ENCODE measurements at places on chromosomes 7 and 10. TPM values are rescaled to one million over a fixed set of nuclear protein-coding genes. Genes with fewer than 3 reads are reported as not detected.
A peak's percentile ranks its signal among the peaks of the same experiment; 100 is the strongest.

Gene PNLIPRP2
- polyA plus RNA-seq, result not detected

Gene ANXA8
- polyA plus RNA-seq, result 0.20 TPM

Gene MYL10
- polyA plus RNA-seq, result not detected

- DNase-seq, result peak; percentile 37
These were observed 12.6 kb upstream of the SH2B2 start for GRCh38 chr7:102273749-102274712.

GRCh38 chr7:30968294-30968693 lies 4.5 kb downstream of the GHRHR start:
- no peak for DNase-seq

GRCh38 chr10:130745251-130745650 lies 566.3 kb downstream of the TCERG1L start:
- no peak for DNase-seq

DNA sequence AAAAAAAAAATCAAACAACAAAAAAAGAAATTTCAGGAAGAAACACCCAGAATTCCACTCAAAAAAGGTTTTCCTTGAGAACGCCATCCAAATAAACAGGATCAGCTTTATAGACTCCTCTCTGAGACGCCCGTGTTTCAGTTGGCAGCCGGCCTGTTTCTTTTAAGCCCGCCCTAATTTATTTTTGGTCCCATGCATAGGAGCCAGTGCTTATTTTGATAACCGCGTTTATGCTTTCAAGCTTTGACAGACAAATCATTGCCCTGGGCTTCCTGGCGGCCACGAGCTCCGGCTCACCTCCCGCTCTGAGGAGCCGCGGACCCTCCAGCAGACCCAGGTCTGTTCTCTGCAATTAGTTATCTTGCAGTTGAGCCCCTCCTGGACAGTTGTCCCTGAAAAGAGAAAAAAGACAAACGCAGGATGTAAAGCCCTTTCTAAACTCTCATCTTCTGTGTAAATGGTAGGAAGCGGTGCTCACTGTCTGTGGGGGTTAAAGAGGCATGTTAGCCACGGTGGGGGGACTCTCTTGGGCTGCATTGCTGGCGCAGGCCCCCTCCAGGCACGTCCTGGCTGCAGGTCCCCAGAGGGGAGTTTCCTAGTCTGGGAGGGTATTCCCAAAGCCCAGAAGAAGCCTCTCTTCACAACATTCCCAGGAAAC lies 22.2 kb upstream of the UNCX start:
- no peak for DNase-seq

GRCh38 chr7:151179287-151179860 lies 7.7 kb downstream of the ASB10 start:
- DNase-seq, result no peak

- DNase-seq, result no peak
These were observed 175.7 kb upstream of the INHBA start for GRCh38 chr7:41878309-41879295.

DNA sequence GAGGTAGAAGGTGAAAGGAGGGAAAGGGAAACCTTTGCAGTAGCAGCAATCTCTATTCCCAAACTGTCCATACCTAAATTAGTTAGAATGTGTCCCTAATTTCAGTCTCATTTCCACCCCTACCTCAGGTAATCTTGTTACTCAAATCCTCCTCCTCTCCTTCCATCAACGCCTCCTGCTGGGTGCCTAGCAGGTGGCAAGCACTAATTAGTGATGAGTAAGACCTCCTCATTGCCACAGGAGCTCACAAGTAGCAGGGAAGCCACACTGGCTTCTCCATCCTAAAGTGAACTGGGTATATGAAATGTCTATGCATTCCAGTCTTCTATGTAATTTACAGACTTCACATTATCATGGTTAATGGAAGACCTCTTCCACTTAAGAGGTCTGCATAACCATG lies 25.7 kb upstream of the FAM133B start:
- DNase-seq, result no peak

DNA sequence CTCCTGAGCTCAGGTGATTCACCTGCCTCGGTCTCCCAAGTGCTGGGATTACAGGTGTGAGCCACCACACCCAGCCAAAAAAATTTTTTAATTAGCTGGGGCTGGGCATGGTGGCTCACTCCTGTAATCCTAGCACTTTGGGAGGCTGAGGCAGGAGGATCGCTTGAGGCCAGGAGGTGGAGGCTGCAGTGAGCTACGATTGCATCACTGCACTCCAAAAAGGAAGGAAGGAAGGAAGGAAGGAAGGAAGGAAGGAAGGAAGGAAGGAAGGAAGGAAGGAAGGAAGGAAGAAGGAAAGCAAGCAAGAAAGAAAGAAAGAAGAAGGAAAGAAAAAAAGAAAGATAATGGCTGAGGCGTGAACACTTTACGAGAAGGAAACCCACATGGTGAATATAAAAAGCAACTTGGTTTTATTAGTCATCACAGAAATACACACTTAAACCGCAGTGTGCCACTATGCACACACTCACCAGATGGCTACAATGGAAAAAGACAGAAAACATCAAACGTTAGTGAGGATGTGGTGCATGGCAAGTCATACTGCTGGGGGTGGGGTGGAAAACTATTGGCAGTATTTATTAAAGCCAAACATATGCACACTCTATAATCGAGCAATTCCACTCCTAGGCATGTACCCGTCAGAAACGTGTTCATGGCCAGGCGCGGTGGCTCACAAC lies 4.4 kb upstream of the CCL26 start:
- DNase-seq, result peak; percentile 57

DNA sequence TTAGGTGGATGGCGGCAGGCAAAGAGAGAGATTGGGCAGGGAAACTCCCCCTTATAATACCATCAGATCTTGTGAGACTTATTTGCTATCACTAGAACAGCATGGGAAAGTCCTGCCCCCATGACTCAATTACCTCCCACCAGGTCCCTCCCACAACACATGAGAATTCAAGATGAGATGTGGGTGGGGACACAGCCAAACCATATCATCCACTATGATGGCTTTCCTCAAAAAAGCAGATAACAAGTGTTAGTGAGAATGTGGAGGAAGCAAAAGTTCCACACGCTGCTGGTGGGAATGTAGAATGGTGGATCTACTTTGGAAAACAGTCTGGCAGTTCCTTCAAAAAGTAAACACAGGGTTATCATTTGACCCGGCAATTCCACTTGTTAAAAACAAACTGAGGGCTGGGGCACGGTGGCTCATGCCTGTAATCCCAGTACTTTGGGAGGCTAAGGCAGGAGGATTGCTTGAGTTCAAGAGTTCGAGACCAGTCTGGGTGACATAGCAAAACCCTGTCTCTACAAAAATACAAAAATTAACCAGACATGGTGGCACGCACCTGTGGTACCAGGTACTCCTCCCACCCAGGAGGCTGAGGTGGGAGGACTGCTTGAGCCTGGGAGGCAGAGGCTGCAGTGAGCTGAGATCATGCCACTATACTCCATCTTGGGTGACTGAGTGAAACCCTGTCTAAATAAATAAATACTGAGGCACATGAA lies 161.4 kb upstream of the EEPD1 start:
- no peak for DNase-seq

DNA sequence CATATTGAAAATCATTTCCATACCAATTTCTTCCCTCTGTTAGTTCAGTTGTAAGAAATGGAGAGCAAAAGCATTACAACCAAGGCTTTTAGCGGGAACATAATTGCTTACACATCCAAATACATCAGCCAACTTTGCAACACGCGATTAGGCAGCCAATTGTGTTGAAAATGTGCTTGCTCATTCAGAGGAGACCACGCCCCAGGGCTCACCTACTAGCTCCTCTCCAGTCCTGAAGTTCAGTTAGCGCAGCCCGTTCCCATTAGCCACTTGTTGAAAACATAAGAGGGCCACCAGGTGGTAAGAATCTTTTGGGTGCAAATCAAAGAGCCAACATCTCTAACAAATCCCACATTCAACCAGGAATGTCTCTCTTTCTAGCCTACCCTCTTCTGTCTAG lies 213.2 kb upstream of the MDFIC start:
- no peak for DNase-seq

GRCh38 chr10:35384265-35384868 lies 48.1 kb downstream of the CCNY start:
- DNase-seq, result no peak

Data from AG04450 (cell line).